ENCODE measurements at places on chromosomes 2 and 18.

- DNase-seq, result no peak
Measured at GRCh38 chr2:172513935-172514586, 41.8 kb upstream of the PDK1 start.

DNA sequence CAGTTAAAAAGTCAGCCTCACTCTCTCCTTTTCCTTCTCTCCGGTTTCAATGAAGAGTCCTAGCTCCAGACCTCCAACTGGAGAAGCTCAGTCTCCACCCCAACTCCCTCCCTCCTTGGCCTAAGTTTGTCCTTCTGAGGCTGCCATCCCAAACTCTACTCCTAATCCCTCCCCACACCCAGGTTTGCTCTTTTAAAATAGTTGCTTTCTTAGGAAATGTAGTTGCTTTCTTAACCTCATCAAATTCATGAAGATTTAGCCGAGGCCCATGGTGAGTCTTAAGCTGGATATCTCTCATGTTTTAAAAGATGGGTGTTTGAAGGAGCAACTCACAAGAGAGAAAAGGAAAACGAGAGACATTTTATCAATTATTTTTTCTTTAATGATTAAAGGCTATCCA lies 937 bp upstream of the LANCL1 start:
- no peak for DNase-seq

GRCh38 chr2:199861132-199861774 lies 10.3 kb upstream of the FTCDNL1 start:
- no peak for DNase-seq

- DNase-seq, result no peak
Measured at GRCh38 chr2:19532547-19533196, 174.2 kb upstream of the OSR1 start.

GRCh38 chr2:233597522-233597921 lies 19.9 kb upstream of the UGT1A8 start:
- no peak for DNase-seq

GRCh38 chr18:77376733-77377094 lies 127.1 kb downstream of the GALR1 start:
- no peak for DNase-seq

DNA sequence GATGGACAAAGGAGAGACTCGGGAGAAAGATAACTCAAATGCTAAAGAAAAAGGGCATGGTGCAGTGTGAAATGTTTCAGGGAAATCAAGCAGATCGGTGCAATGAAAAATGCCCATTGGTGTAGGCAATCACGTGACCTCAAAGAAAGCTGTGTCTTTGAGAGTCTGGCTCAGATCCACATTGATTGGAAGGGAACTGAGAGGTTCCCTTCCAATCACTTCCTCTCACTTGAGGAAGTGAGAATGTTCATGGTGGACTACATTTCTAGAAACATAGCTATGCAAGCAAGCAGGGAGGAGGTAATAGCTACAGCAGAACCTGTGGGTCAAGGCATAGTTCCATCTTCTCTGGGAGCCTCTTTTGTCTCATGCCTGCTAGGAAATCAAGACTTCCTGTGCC lies 187.4 kb downstream of the LPIN1 start:
- no peak for DNase-seq

DNA sequence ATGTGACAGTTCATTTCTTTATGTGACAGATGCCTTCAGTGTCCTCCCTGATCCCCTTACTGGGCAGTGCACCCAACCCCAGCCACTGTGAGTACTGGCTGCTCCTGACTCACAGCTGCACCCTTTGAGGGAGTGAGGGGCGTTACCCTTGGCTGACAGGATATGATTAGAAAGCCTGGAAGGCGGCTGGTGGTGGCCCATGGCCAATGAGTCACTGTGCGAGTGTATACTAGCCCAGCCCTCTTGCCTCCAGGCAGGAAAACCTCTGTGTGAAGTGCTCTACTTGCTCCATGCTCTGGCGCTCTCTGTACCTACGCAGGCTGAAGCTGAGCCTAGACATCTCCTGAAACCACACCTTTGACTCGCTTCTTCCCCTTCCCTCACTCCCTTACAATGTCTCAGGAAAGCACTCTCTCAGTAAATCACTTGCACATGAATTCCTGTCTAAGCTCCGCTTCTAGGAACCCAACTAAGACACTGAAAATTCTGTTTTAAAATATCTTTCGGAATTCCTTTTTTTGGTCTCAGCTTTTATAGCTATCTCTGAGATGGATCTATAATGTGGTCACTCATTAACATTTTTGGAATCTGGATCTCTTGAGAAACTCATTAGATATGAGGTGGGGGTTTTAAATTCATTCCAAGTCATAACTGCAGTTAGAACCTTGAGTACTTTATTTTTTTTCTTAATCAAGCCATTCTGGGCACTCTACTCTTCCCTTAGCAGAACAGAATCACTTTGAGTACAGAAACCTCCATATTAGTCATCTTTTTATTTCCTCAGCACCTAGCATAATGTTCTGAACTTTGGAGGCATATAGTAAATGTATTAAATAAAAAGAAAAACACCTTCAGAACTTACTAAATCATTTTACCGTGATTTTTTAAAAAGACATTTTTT lies 25.3 kb upstream of the STAM2 start:
- peak; percentile 1 for DNase-seq
